ENCODE measurements at places on chromosomes 16 and 17. TPM values are rescaled to one million over a fixed set of nuclear protein-coding genes. Genes with fewer than 3 reads are reported as not detected.

The CSH2 gene
- not detected for total RNA-seq

The KRTAP4-3 gene
- not detected for total RNA-seq

The ASIC2 gene
- not detected for total RNA-seq

The MYH13 gene
- total RNA-seq = not detected

The TUFM gene
- 178 TPM for total RNA-seq

The FOXN1 gene
- not detected for total RNA-seq

The ZNF500 gene
- total RNA-seq = 6.7 TPM

The GPR179 gene
- total RNA-seq = 0.16 TPM

The ACSM5 gene
- 5.4 TPM for total RNA-seq

The DOK4 gene
- 2.9 TPM for total RNA-seq

The TEKT3 gene
- not detected for total RNA-seq

The MVP gene
- total RNA-seq = 45.8 TPM

The CSHL1 gene
- total RNA-seq = not detected

The SLC6A2 gene
- not detected for total RNA-seq
